ENCODE measurements at places on chromosomes 7 and 10.

- no peak for DNase-seq
Observed at GRCh38 chr7:159144758-159145489, at the start of gene VIPR2. TSS of gene VIPR2 (minus strand) at chr7:159144867. CDS start at chr7:159144771, 96 bp downstream.

- no peak for DNase-seq
Observed at GRCh38 chr10:43158636-43159035, 20.4 kb downstream of the CSGALNACT2 start.

- no peak for DNase-seq
Observed at GRCh38 chr10:110141871-110142635, 65.4 kb upstream of the MXI1 start.

DNA sequence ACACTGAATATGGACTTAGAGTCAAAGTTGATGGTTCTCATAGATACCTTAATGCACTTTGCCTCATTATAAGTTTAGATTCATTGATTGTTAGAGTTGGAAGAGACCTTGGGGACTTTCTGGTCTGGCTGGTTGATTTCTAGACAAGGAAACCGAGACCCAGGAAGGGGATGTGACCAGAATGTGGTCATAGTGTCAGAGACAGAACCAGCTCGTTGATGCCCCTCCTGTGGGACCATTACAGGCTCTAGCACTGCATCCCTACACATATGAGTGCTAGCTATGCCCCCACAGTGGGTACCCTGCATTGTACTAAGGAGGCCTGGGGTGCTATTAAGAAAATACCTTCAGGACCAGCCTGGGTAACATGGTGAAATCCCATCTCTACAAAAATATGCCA, 306.6 kb downstream of the CAMK1D start:
- no peak for DNase-seq

DNA sequence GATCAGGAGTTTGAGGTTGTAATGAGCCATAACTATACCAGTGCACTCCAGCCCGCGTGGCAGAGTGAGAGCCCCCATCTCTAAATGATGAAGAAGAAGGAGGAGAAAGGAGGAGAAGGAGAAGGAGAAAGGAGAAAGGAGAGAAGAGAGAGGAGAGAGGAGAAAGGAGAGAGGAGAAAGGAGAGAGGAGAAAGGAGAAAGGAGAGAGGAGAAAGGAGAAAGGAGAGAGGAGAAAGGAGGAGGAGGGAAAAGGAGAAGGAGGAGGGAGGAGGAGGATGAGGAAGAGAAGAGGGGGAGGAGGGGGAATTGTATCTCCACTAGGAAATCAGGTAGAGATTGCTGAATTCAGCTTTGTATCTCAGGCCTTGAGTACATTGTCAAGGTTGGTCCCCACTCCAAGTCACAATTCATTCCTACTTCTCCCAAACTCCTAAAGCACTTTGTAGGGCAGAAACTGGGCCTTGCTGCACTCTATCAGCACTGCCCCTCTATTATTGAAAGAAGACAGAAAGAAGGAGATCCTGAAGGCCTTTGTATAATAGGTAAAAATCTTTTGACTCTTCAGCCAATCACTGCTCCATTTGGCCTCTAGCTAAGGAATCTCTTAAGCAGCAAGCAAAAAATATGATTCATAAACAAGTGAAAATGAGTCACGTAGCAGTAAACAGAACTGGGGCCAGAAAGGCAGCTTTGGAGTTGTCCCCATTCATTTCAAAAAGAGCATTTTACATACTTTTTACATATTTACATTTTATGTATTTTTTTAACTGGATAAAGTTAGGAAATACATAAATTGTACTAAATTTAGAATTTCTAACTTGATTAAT, 178.0 kb downstream of the IMMP2L start:
- DNase-seq, result no peak

DNA sequence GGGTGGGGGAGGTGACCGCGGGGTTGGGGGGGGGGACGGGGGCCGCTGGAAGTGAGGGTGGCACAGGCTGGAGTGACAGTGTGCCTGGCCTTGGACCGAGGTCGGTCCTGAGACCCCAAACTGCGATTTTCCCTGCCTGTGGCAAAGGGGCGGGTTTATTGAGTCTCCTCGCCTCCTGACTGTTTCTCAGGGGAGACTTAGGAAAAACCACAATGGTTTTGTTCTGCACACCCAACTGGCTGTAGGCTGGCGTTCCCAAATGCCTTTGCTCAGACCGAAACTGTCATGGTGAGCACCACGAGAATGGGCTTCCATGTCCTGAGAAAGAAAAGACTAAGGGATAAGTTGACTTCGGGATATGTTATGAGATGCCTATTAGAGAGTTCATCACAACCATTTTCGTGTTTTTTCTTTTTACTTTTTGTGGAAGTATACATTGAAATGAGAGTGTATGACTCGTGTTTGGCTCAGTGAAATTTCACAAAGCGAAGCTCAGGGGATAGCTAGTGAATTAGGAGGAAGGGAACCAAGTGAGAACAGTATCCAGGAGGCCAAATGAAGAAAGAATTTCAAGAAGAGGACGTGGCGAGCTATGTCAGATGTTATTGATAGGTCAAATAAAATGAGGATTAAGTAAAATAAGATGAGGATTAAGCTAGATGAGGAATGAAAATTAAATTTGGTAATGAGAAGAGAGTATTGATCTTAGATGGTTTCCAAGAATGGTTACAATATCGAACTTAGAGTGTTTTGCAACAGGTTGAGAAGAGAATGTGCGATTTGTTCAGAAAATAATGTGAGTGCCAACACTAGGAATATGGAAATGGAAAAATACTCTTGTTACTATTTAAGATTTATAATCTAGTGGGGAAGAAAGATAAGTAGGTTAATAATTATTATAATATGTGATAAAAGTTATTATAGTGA, 918 bp downstream of the NET1 start:
- DNase-seq, result no peak

GRCh38 chr7:106070567-106071254, 41.4 kb downstream of the SYPL1 start:
- no peak for DNase-seq

- DNase-seq, result no peak
Observed at GRCh38 chr10:101000127-101000914, 713 bp downstream of the LZTS2 start.

DNA sequence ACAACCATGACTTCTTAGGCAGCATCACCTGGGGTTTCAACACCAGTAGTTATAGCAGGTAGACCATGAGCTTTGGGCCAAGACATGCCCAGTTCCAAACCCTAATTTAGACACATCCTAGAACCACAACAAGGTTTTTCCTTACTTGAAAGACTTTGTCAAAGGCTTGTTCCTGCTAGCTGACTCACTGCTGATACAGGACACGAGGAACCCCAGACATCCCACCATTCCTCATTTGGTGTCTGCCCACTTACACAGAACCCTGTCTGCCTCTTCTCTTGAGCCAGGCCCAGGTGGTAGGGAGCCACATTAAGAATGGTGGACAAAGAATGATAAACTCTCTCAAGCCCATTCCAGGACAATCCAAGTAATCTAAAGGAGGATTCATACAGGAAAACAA, 109.0 kb downstream of the CCDC71L start:
- DNase-seq, result no peak
